Hematopoietic multipotent progenitor cell treated with erythropoietin and hydrocortisone succinate and interleukin-3 and kit ligand, for 4 days (in vitro differentiated cells): ENCODE measurements at places on chromosomes 6 and 20.
A peak's percentile ranks its signal among the peaks of the same experiment; 100 is the strongest.

DNA sequence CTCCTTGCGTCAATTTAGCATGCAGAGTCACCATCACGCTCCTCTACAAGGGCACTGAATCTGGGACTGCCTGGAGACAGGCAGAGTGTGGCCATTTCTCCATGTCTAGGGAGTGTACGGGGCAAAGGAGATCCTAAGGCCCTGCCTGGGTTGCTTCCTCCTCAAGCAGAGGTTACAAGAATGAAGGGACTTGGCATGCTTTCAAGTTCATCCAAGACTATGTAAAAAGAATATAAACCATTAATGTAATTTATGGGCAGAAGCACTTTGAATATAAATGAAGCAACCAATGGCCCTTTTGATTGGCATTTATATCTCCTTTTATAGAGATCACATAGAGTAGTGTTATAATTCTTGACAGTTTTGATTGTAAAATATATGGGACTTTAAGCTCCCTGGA, 137.5 kb downstream of the BTBD3 start:
- DNase-seq: peak; percentile 5

DNA sequence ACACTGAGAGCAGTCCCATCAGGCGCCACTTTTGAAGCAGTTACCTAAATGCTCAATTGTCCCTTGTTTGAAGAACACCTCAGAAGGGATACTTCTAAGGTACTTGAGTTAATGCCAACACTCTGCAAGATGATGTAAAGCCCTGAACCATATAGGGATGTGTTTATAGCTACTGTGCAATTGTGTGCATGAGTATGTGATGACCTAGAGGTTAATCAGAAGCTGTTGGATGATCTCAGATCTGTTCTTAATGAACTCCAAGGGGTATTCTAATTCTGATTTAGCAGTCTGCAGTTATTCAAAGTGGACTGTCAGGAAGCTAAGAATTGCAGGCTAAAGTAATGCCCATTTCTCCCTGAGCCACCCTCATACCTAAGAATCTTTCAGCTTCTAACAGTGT, 158.3 kb downstream of the TMEM242 start:
- DNase-seq: no peak

DNA sequence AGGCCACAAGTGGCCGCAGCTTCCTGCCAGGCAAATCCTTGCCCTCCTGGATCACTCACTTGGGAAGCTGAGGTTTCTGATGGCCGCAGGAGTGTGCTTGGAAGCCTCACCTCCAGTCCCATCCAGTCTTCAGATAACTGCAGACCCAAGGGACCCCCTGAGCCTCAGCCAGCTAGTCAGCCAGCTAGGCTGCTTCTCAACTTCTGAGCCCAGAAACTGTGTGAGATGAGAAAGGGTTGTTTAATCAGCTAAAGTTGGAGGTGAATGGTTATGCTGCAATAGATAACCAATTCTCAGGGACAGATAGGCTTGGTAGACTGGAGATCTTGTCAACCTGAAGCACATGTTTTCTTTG, 96.9 kb downstream of the THBS2 start:
- no peak for DNase-seq

GRCh38 chr6:140636271-140636907, 1261.9 kb upstream of the CITED2 start:
- no peak for DNase-seq

GRCh38 chr6:106168097-106168888, 82.2 kb downstream of the PRDM1 start:
- DNase-seq: no peak

- DNase-seq: no peak
Measured at GRCh38 chr6:161498881-161499280, 225.0 kb upstream of the AGPAT4 start.

- DNase-seq: no peak
Measured at GRCh38 chr6:48229841-48230240, 118.8 kb upstream of the PTCHD4 start.

- DNase-seq: no peak
Measured at GRCh38 chr6:150635906-150636514, 36.3 kb downstream of the PLEKHG1 start.

- no peak for DNase-seq
Measured at GRCh38 chr6:79440598-79440997, 96.6 kb downstream of the LCA5 start.

GRCh38 chr6:156175971-156176421, 601.2 kb upstream of the ARID1B start:
- DNase-seq: peak; percentile 49

GRCh38 chr20:64121586-64121985, 14.2 kb upstream of the NPBWR2 start:
- no peak for DNase-seq

GRCh38 chr20:4876301-4876700, 125.0 kb downstream of the SLC23A2 start:
- no peak for DNase-seq

GRCh38 chr20:438571-439469, 23.5 kb downstream of the TBC1D20 start:
- DNase-seq: peak; percentile 96

- DNase-seq: no peak
Measured at GRCh38 chr6:106167096-106167814, 81.1 kb downstream of the PRDM1 start.

- DNase-seq: no peak
Measured at GRCh38 chr6:33007831-33008400, 1.5 kb downstream of the HLA-DOA start.

DNA sequence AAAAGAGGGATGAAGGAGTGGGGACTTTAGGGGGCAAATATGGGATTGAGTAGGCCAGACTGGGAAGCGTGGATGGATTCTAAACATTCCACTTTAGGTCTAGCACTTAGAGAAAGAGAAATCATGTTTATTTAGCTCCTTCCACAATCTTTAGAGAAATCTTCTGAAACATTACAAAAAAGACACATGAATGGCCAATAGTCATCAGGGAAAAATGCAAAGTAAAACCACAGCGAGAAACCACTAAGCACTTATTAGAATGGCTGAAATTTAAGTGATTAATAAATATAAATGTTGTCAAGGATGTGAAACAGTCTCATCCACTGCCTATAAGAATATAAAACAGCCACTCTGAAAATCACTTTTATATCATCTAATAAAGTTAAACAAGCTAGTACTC, 46.9 kb downstream of the HLA-A start:
- DNase-seq: no peak

- peak; percentile 55 for DNase-seq
Measured at GRCh38 chr6:16420715-16421461, 182.5 kb downstream of the GMPR start.

DNA sequence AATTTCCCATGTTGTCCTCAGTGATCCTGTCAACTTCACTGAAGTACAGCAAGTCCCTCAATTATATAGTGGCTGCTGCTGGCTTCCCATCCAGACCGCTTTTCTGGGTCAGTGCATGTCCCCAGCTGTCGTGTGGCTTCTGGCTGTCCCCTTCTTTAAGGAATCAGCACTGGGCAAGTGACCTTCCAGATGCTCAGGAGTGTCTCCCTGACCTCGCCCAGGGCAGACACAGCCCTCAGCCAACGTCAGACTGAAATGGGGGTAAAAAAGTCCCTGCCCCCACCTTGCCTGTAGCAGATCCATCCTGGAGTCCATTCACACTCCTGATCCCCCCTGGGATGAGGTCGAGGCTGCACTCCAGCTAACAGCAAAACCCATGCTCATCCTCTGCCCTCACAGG, 23.7 kb downstream of the OVOL2 start:
- DNase-seq: no peak

- DNase-seq: peak; percentile 43
Measured at GRCh38 chr6:116511424-116512110, at the start of gene CALHM5. CALHM5 (plus strand) TSS chr6:116511639; CDS start chr6:116511697, 58 bp downstream.

DNA sequence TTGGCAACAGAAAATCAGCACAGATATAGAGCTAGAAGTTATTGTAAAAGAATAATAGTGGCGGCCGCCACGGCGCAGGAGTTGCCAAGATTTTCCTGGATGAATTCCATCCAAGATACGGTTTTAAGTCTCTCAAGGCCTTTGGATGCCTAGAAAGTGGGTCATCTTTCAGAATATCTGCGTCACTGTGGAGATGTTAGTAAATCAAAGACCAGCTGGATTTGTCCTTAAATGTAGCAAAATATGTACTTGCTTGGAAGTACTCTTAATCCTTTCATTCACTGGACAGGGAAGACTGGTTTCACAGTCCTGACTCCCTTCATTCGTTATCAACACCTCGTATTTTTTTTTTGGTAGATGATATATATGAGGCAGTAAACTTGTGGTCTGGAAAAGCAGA, 83.0 kb downstream of the SLC22A3 start:
- DNase-seq: no peak

GRCh38 chr6:80488190-80488589, 381.7 kb downstream of the BCKDHB start:
- no peak for DNase-seq

GRCh38 chr20:3377644-3378043, 29.8 kb downstream of the DNAAF9 start:
- DNase-seq: no peak

GRCh38 chr6:120354452-120355098, 979.7 kb downstream of the TBC1D32 start:
- peak; percentile 14 for DNase-seq

DNA sequence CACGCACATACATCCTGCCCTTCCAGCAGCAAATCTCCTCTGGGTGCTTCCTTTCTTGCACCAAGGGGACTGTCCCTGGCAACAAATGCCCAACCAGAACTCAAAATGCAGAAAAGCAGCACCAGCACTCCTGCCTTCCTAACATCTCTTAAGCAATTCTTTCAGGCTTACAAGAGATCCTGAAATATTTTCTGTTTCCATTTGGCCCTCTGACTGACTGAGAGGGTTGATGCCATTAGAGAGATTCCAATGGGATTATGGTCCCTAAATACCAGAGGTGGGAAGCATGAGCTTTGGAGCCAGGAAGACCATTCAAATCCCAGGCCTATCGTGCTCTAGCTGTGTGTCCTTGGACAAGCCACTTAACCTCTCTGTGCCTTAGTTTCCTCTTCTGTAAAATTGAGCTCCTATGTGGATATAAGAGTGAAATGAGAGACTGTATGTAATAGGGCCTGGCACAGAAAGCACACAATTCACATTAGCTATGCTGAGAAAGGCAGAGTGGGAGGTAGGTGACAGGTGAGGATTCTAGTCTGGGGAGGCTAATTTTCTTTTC, 56.8 kb downstream of the PRDM1 start:
- no peak for DNase-seq

DNA sequence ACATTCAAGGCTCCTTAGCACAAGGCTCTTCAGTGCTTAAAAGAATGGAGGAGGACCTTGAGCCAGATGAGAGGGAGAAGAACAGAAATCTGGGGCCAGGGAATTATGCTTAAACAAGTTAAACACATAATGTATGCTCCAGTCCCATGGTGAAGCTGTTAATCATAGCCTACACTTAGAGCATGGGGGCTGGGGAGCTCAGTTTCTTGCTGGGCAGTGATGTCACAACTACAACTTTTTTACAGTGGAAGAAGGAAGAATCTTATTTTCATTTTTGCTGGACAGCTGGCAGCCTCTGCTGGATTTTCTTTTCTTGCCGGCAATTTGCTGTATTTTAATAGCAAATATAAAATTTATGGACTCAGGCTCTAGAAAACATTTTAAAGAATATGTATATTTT, 432.5 kb downstream of the CD109 start:
- DNase-seq: no peak

DNA sequence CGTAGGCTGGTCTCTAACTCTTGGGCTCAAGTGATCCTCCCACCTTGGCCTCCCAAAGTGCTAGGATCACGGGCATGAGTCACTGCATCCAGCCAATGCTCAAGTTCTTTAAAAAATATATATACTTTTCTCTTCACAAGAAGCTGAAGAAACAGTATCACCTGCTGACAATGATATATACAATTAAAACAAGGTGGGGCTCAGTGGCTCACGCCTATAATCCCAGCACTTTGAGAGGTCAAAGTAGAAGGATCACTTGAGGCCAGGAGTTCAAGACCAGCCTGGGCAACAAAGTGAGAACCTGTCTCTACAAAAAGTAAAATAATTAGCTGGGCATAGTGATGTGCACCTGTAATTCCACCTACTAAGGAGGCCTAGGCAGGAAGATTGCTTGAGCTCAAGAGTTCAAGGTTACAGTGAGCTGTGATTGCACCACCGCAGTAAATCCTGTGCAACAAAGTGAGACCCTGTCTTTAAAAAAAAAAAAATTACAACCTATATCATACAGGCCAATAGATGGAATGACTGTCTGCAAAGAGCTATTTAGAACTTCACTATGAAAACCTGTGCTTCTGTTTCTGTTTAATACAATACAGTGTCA, 36.4 kb downstream of the MBOAT1 start:
- no peak for DNase-seq

DNA sequence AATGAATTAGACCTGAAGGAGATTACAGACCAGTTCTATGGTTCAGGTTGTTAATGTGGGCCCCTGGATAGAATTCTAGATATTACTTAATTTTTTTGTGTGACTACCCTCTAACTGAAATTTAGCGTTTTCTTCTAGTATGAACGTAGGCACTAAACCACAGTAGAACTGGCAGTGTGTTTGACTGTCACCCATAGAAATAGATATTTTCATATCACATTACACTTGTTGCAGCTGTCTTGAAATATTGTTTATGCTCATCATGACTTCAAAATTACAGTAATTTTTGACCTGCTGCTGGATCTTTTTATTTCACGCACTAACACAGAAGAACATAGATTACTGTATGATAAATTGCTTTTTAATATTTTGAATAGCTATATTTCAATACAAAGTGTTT, 31.6 kb downstream of the E2F3 start:
- no peak for DNase-seq

GRCh38 chr6:71478834-71479541, 190.4 kb downstream of the OGFRL1 start:
- no peak for DNase-seq

- DNase-seq: peak; percentile 83
Measured at GRCh38 chr20:57498425-57499400, 26.2 kb downstream of the CTCFL start.

DNA sequence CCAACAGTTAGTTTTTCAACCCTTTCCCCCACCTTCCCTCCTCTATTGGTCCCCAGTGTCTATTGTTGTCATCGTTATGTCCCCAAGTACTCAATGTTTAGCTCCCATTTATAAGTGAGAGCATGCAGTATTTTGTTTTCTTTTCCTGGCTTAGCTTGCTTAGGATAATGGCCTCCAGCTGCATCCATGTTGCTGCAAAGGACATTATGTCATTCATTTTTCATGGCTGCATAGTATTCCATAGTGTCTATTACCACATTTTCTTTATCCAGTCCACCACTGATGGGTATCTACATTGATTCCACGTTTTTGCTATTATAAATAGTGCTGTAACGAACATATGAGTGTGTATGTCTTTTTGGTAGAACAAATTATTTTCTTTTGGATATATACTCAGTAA, 55.3 kb upstream of the HIVEP1 start:
- no peak for DNase-seq

- no peak for DNase-seq
Measured at GRCh38 chr6:42704937-42705374, 17.4 kb downstream of the PRPH2 start.

DNA sequence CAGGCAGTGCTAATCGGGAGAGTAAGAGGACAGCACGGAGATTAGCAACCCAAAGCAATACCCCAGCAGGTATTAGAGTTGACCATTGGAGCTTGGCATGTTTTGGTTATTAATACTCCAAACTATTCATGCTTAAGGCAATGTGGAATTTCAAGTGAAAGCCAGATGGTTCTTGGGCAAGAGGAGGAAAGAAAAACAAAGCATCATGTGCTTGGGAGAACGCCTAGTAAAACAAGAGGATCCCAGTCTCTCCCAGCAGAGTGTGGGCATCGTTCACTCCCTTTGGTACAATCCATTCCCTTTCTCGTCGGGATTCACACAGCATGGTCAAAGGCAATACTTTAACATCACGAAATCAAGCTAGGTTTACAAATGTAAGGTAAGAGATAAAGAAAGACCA, 349.8 kb downstream of the PRKN start:
- DNase-seq: no peak
